RWPE2 (cell line): ENCODE measurements at places on chromosomes 7 and 10.

DNA sequence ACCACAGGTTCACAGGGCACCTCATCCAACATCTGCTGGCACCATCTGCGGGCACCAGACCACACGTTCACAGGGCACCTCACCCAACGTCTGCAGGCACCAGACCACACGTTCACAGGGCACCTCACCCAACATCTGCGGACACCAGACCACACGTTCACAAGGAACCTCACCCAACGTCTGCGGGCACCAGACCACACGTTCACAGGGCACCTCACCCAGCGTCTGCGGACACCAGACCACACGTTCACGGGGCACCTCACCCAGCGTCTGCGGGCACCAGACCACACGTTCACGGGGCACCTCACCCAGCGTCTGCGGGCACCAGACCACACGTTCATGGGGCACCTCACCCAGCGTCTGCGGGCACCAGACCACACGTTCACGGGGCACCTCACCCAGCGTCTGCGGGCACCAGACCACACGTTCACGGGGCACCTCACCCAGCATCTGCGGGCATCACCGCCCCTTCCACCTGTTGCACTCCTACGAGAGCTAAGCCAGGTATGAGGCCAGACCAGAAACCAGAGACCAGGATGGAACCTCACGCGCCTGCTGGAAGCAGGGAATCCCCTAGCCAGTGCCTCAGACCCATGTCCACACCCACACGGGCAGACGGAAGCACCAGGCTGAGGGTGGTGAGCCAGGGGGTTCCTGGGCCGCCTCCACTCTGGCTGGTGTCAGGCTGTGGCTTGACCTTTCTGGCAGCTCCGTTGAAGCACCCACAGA is 182.8 kb downstream of the MAD1L1 start:
- H3K4me3 ChIP-seq, result no peak overlapping the region
- no peak overlapping the region for H3K27ac ChIP-seq
- no peaks in the 10 kb centered on the region for H3K4me1 ChIP-seq

DNA sequence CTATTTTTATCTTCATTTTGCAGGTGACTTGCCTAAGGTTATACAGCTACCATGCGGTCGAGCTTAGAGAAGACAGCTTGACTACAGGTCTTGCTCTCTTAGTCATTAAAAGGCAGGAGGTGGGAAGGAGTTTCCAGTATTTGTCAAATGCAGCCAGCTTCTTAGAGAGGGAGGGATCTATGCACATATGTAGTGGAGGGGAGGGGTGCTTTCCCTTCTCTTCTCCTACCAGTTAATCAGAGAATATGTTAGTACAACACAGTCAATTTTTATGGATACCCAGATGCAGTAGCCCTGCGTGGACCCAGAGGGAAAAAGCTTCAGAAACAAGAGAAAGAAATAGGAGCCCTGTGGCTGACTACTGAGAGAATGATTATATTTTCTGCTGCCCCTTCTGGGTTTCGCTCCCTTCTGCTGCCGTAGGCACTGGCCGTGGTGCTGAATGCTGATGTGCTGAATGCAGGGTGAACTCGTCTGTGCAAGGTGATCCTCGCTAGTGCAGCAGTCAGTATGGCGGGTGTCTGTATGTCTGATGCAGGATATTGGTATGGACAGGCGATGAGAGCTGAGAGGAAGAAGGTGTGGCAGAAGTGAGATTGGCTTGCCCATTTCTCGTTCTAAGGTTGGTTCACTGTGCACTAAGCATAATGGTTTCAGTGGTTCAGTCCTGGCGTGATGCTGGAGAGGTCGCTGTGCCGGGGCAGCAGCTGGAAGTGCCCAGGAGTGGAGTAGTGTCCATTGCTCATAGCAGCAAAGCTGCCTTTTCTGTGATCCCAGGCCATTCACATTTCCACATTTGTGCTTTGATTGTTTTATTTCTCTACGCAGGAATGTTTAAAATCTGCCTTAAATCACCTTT is 189.2 kb upstream of the PODXL start:
- H3K4me3 ChIP-seq, result no peak overlapping the region
- no peaks in the 10 kb centered on the region for H3K27me3 ChIP-seq
- no peaks in the 10 kb centered on the region for H3K36me3 ChIP-seq
- no peak for DNase-seq

DNA sequence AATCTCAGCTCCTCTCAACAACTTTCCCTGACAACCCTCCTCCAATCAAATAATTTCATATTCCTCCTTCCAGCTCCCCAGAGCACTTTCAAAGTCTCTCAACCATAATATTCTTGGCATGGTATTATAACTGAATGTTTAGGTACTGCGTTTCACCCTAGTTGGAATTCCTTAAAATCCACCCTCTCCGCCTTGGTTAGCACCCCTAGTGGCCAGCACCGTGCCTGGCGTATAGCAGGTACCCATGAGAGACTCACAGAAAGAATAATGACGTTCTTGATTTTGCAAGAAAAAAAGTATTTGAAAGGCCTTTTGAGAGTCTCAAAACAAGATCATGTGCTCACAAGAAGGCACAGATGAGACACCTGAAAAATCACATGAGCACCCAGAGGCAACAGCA is 50.9 kb downstream of the GLI3 start:
- DNase-seq, result no peak
- H3K36me3 ChIP-seq, result no peaks in the 10 kb centered on the region
- no peaks in the 10 kb centered on the region for H3K27me3 ChIP-seq
- no peak overlapping the region for H3K4me3 ChIP-seq
- H3K27ac ChIP-seq, result no peak overlapping the region
- peaks cover 34% of the 10 kb centered on the region for H3K4me1 ChIP-seq

DNA sequence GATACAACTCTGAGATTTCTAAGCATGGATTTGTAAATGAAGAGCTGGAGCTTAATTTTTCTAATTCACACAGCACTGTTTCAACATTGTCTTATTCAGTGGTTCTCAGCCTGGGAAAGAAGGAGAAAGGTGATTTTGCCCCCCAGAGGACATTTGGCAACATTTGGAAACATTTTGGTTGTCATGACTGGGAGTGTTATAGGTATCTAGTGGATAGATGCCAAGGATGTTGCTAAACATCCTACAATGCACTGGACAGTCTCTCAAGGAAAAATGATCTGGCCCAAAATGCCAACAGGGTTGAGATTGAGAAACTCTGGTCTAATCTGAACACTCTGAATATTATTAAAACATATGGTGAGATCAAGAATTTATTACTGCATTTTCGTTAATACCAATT is 3.8 kb upstream of the CAV2 start:
- H3K27me3 ChIP-seq, result no peaks in the 10 kb centered on the region
- H3K27ac ChIP-seq, result peak overlapping the region; percentile 96
- DNase-seq, result no peak
- H3K4me3 ChIP-seq, result no peak overlapping the region

- H3K4me1 ChIP-seq, result no peaks in the 10 kb centered on the region
- H3K4me3 ChIP-seq, result no peak overlapping the region
- peaks cover 3% of the 10 kb centered on the region for H3K27me3 ChIP-seq
Measured at GRCh38 chr10:101091546-101092290, 29.9 kb downstream of the KAZALD1 start.
